ENCODE measurements at places on chromosomes 5 and 9.

- no peak for DNase-seq
Observed at GRCh38 chr5:107469064-107469463, 201.7 kb downstream of the EFNA5 start.

GRCh38 chr9:125415583-125416460, 154.2 kb downstream of the GAPVD1 start:
- no peak for DNase-seq

- no peak for DNase-seq
Observed at GRCh38 chr5:15702102-15702501, 202.1 kb downstream of the FBXL7 start.

DNA sequence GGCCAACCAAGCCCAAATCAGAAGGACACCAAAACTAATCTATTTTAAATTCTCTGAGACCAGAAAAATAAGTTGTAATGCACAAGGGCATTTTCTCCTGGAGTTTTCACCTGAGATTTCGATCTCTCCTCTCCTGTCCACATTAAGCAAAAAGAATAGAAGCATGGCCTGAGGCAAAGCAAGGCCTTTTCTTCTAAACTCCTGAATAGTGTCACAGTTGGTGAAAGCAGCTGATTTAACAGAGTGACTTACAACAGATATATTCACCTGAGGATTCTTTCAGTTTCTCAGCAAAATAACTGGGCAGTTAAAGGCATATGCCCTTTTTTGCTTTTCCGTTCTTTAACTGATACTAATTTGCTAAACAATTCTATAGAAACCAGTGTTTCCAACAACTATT, 547.7 kb downstream of the EFNA5 start:
- no peak for DNase-seq

GRCh38 chr5:133702791-133703770, 90.7 kb upstream of the FSTL4 start:
- DNase-seq, result no peak
